Spleen (tissue), 13 donors: ENCODE measurements at places on chromosomes 2 and 18. TPM values are rescaled to one million over a fixed set of nuclear protein-coding genes. Genes with fewer than 3 reads are reported as not detected.
A peak's percentile ranks its signal among the peaks of the same experiment; 100 is the strongest.

DNA sequence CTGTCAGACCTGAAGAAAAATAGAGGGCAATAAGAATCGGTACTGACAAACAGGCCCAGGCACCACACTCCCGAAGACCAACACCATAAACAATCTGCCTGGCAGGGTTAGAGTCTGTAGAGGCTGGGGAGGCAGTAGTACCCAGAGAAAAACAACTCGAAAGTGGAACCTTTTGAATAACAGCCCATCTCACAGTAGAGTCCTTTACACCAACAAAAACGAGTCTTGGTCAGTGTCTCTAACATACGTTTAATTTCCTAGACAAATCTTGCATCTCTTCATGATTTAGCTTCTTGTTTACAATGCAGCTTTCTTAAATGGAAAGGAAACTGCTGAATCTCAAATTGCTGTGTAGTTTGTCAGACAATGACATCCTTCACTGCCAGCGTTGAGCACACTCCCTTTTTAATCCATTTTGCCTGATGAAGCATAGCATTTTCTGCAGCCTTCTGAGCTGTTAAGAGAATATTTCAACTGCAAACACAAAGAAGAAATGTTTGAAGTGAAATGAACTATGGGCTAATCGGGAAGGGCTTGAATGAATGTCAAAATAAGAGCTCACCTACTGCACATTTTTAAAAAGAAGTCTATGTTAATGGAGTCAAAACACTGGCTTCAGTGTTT lies 73.1 kb upstream of the DSG1 start:
- no peak for DNase-seq

The LRRTM1 gene
- not detected for total RNA-seq

GRCh38 chr2:109433926-109434325 lies 179.8 kb downstream of the SEPTIN10 start:
- peak; percentile 67 for DNase-seq

DNA sequence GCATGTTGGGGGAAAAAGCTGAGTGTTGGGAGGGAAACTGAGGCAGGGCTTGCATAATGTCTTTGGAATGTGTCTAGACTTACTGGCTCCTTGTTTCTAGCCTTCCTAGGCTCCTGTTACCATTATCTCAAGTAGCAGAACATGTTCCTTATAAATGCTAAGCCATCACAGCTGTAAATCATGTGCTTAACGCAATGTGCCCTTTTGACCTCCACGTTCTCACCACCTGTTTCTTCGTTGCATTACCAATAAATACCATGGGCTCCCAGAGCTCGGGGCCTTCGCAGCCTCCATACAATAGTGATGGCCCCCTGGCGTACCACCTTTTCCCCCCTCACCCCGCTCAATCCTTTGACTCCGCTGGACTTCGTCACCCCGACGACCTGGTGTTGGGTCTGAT lies 54.0 kb upstream of the CWC22 start:
- DNase-seq: no peak

- no peak for DNase-seq
Observed at GRCh38 chr2:10300328-10300920, 2.3 kb upstream of the HPCAL1 start.

The ID2 gene
- total RNA-seq: 85.6 TPM

DNA sequence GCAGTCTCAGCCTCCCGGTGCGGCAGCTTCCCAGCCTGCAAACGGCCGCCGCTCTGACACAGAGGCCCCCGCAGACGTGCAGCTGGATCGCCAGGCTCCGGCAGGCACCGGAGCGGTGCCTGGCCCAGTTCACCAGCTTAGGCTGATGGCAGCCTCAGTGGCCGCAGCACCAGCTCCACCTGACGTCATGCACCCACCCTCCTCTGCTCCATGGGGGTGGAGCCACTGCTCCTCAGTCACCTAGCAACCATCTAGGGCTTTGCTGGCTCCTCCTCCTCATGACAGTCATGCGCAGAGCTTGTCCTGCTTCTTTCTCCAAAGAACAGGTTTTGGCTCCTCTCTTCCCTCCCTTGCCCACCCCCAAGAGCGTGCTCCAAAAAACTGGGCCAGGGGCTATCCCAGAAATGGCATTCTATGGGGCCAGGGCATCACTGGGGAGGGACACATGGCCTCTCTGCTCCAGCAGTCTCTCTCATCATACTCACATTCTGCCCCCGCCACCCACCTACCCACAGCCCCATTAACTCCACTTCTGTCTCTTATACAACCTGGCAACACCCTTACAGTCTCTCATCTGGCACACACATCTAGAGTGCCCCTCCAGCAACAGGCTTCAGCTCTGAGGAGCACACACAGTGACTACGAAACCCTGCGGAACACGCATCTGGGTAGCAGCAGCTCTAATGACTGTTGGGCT lies 5.5 kb downstream of the DCTN1 start:
- no peak for DNase-seq

The ATOH8 gene
- total RNA-seq: 11.2 TPM

GRCh38 chr18:49640741-49641140 lies 78.9 kb downstream of the LIPG start:
- no peak for DNase-seq

- DNase-seq: no peak
Observed at GRCh38 chr2:39631718-39632117, 34.0 kb upstream of the TMEM178A start.

The POTEC gene
- not detected for total RNA-seq

DNA sequence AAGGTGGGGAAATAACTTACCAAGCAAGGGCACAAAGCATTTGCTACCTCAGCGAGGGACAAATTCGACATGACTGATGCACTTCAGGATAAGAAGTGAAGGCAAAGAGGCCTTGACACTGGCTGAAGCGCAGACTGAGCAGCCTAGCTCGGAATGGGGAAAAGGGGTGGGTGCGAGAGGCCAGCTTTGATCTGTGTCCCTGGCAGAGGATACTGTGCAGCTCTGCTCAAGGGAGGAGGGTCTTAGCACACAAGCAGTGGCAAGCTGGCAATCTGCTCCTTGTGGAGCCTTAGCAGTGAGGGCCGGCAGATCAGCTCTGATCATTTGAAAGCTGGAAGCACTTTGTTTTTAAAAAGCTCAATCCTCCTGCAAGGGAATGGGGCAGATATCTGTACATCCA lies 222.3 kb downstream of the ZBTB7C start:
- no peak for DNase-seq

The AMER3 gene
- total RNA-seq: not detected

DNA sequence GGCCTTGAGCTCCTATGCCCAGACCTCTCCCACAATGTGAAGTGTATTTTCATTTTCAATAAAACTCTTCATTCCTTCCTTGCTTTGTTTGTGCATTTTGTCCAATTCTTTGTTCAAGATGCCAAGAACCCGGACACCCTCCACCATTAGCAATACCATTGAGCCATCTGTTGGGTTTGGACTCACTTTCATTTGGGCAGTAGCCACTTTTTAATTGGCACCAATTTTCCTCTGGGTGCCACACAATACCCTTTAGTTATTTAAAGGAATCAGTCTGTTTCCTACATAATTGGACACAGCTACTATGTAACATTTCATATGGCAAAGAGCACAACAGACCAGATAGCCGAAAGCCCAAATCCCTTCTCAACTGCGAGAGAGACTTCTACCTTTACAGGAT lies 22.5 kb upstream of the SLC35G4 start:
- DNase-seq: no peak

The NCOA1 gene
- 58.3 TPM for total RNA-seq

DNA sequence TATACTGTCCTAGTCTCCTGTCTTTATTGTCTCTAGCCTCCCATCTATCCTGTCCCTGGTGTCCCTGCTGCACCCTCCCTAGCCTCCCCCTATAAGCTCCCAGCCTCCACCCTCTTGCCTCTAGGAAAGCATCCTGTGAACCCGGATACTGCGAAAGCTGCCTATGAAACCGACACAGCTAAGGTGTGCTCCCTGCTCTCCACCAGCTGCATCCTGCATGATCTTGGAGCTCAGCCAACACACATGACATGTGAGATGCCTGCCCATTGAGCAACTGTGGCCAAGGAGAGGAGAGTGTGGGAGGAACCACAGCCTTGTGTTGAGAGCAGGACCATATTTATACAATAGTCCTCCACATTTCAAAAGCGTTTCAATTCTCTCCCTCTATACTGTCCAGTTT lies 187.1 kb downstream of the ZBTB7C start:
- no peak for DNase-seq

The AFF3 gene
- total RNA-seq: 85.6 TPM

DNA sequence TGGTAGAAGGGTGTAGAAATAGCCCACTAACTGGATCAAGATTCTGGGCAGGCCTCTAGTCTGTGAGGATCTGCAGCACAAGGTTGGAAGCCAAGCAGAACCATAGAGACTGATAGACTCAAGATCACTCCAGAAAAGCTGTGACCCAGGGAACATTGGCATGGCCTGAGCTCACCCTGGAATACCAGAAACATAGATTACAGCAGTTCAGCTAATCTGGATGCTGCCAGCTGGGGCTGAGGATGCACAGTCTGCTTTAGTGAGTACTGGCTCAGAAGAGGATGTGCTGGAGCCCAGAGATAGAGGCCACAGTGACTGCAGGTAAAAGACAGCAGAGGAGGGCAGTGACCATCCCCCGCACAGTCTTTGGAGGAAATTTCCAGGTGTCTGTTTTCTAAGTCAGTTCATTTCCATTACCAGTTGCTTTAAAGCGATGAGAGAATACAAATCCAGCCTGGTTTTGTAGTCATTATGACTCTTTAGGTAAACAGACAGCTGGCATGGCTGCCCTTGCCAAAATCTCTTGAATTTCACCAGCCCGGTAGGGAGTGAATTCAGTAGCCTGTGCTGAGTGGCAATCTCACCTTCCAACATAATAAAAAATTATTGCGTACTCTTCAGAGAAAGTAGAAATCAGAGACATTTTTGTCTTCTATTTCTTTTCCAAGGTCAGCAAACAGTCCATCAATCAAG lies 119.2 kb downstream of the ANTXR1 start:
- no peak for DNase-seq

The SUCLG1 gene
- total RNA-seq: 40.6 TPM

DNA sequence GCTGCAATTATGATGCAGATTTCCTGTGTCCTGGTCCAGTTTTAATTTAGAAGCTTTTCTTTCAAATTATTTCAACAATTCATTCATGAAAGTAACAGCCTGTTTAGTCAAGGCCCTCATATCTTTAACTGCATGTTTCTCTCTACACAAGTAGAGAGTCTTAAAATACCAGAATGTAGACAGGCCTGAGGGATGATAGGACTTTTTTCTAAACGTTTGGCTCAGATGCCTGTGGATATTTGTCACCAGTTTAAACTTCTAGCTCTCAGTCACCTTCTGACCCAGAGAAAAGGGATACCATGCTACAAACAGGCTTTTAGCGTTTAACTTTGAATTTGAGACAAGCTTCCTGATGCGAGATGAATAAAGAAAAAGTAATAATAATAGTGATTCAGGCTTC lies 15.7 kb downstream of the COL5A2 start:
- no peak for DNase-seq

GRCh38 chr2:241234962-241235740 lies 46.7 kb downstream of the ANO7 start:
- DNase-seq: peak; percentile 64

- no peak for DNase-seq
Observed at GRCh38 chr2:3398857-3399256, 19.4 kb downstream of the TRAPPC12 start.

DNA sequence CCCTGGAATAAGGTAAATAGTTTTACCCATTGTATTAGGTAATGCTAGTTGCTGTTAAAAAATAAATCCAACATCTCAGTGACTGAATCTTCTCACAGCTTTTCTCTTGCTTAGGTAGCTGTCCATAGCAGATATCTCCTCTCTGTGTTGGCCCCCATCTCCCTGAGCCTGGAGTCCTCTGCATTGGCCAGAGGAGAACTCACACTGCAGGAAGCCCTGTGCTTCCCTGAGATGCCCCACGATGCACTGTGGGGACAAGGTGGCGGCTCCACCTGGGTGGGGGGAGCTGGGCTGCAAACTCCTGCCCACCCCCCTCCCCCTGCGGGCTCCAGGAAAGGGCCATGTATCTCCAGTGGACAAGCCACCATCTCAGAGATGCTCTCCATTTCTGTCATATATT lies 80.4 kb upstream of the SALL3 start:
- no peak for DNase-seq

- DNase-seq: no peak
Observed at GRCh38 chr2:20633794-20634506, 16.9 kb downstream of the HS1BP3 start.

DNA sequence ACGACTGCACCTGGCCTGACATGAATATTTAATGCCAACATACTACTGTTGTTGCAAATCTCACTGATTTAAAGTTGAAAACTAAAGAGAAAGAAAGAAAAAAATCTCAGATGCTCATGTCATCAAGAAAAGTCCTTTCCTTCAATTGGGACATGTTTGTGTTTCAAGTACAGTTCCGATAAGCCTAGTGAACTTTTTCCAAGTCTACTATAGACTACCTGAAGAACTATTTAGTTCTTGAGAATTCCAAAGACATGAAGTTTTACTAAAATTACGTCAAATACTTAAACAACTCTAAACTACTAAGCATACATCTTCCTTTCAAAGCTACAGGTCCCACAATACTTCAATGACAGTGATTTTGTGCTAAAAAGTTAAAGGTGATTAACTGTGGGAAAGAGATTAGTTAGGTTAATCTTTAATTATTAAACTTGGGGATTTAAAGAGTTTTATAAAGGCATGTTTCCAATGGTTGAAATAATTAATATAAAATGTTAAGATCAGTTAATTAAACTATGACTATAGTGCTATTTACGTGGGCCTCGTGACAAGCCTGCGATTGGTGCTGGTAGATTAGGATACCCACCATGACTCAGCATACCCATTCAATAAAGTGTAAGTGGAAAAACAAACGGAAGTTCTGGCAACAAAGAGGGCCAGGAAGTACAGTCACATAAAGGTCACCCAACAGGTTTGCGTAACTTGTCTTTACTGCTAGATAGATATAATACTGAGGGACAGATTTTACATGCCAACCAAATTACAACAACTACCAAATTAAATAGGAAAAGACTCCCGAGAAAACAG lies 55.5 kb downstream of the SEPTIN10 start:
- no peak for DNase-seq

- DNase-seq: no peak
Observed at GRCh38 chr2:60604486-60605064, 51.1 kb upstream of the BCL11A start.

- DNase-seq: no peak
Observed at GRCh38 chr2:208713066-208713745, 306.6 kb downstream of the PTH2R start.

The NT5C1B gene
- total RNA-seq: not detected

The KRTCAP3 gene
- not detected for total RNA-seq

- DNase-seq: no peak
Observed at GRCh38 chr2:224670203-224670602, 46.0 kb downstream of the CCDC195 start.

DNA sequence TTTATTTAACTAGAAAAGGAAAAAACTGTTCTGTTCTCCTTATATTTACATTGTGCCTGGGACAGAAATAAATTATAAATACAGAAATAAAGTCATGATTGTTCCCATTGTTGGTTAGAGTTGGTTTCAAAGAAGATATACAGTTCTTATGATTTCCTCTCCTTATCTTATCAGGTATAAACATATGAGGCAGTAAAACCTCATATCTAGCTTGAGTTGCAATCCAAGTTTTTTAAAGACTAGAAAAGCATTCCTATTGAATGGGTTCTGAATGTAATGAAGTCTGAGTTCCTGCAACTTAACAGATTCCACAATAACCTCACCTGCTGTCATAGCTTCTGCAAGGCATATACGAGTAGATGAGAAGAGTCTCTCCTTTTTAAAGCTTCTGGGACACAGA lies 114.7 kb upstream of the CAVIN2 start:
- no peak for DNase-seq

GRCh38 chr18:23827681-23828080 lies 138.4 kb downstream of the LAMA3 start:
- no peak for DNase-seq
